ENCODE measurements at places on chromosomes 7 and 10.

GRCh38 chr7:155489158-155489840 lies 31.4 kb downstream of the EN2 start:
- DNase-seq, result no peak

DNA sequence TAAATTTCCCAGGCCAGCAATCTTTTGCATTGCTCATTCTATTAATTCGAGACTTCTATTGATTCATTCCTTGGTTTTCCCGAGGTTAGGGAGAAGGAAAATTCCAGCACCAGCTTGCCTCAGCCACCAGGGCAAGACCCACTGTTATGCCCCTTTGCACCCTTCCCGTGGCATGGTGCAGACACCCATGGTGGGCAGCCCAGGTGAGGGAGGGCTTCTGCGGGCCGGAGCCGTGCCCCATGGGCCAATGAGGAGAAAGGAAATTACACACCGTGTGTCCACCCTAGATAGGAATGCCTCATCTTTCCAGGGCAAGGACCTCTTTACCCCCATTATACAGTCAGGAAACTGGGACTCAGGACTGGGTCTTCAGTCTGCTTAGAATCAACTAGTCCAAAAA lies 4.5 kb upstream of the GRID1 start:
- DNase-seq, result no peak

GRCh38 chr10:132607491-132607890 lies 69.9 kb downstream of the INPP5A start:
- no peak for DNase-seq

GRCh38 chr7:92833766-92834506 lies 2.4 kb downstream of the CDK6 start:
- DNase-seq, result peak; percentile 93

DNA sequence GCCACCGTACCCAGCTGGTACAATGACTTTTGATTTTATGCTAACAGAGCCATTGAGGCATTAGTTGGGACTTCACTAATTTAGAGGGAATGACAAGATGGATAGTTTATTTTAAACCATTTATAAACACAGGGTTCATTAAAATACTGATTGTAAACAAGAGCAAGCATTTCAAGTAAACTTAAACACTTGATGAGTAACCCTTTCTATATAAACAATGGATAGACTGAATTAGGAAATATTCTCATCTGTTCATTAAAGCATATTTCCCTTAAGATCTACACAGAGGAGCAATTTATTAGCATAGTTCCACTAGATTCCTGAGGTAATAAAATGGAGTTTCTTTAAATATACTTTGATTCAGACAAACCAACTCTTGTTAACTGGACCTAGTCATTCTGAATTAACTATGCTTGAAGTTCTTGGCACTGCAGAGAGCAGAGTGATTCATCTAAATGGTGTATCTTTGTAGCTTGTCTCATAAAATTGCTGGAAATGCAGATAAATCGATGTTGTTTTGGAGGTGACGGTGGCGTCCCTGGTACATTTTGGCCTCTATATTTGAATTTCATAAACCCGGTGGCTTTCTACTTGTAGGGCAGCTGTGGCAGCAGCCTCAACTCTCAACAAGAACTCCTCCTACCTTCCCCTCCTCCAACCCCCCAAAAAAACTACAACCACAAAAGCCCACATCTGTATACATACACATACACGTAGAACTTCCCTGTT lies 15.4 kb upstream of the VDAC2 start:
- DNase-seq, result no peak

GRCh38 chr10:131117416-131118212 lies 193.9 kb downstream of the TCERG1L start:
- no peak for DNase-seq

GRCh38 chr7:36472141-36472729 lies 82.6 kb downstream of the ANLN start:
- no peak for DNase-seq

GRCh38 chr7:101241015-101241363 lies 3.4 kb upstream of the CLDN15 start:
- no peak for DNase-seq

DNA sequence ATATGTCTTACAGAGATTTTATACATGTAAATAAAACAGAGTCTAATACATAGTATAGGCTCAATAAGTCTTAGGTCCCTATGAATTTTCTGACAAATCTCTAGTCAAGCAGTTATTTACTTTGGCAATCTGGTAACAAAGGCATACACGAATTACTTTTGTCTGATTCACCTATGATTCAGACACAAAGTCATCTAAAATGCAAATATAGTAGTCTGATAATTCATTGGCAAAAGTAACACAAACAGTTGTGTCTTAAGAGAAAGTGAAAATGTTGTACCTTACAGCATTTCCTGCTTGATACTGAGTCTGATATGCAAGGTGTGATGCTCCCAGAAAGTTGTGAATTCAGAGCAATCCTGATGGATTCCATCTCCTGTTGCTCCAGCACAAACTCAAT lies 209.4 kb upstream of the PRSS1 start:
- no peak for DNase-seq

- DNase-seq, result no peak
These were observed 26.4 kb upstream of the ANKRD1 start for GRCh38 chr10:90947030-90947960.

- no peak for DNase-seq
These were observed 352.6 kb upstream of the GALNT17 start for GRCh38 chr7:70779321-70779720.

GRCh38 chr10:3951993-3952392 lies 167.0 kb upstream of the KLF6 start:
- DNase-seq, result no peak

- DNase-seq, result no peak
These were observed 141.3 kb downstream of the EPC1 start for GRCh38 chr10:32205670-32206069.

DNA sequence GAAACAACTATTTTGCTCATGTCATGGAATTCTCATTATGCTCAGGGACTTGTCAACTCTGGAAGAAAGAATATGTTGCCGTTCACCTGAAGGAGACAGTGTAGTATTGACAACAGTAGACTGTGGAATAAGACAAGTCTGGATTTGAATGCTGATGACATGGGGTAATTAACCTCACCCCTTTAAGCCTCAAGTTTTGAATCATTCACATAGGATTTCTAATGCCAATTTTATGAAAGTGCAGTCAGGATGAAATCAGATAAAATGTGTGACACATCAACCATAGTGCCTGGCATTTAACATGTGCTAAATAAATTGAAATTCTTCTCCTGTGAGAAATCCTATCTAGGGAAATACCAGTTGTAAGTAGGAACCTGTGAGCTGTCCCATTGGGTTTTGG lies 305.8 kb downstream of the KIF20B start:
- no peak for DNase-seq

- no peak for DNase-seq
These were observed 199.5 kb upstream of the GRM3 start for GRCh38 chr7:86444245-86444644.

DNA sequence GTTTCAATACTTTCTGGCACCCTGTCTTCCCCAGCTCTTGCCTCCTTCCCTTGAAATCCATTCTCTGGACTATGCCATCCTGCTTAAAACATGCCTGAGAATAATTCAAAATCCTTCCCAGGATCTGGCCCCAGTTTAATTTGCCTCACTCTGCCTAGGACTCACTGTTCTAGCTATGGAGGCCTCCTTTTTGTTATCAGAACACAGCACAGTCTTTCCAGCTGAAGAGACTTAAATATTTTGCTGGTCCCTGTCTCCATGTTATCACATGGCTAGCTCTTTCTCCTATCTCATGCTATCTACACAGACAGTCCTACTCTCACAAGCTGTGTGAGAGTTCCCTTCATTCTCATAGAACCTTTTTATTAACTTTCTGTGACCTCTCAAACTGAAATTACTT lies 194.8 kb downstream of the RNLS start:
- no peak for DNase-seq

GRCh38 chr7:140696024-140696679 lies 356 bp upstream of the NDUFB2 start:
- DNase-seq, result peak; percentile 37

- DNase-seq, result no peak
These were observed 95.0 kb upstream of the ARMC3 start for GRCh38 chr10:22832851-22833250.

DNA sequence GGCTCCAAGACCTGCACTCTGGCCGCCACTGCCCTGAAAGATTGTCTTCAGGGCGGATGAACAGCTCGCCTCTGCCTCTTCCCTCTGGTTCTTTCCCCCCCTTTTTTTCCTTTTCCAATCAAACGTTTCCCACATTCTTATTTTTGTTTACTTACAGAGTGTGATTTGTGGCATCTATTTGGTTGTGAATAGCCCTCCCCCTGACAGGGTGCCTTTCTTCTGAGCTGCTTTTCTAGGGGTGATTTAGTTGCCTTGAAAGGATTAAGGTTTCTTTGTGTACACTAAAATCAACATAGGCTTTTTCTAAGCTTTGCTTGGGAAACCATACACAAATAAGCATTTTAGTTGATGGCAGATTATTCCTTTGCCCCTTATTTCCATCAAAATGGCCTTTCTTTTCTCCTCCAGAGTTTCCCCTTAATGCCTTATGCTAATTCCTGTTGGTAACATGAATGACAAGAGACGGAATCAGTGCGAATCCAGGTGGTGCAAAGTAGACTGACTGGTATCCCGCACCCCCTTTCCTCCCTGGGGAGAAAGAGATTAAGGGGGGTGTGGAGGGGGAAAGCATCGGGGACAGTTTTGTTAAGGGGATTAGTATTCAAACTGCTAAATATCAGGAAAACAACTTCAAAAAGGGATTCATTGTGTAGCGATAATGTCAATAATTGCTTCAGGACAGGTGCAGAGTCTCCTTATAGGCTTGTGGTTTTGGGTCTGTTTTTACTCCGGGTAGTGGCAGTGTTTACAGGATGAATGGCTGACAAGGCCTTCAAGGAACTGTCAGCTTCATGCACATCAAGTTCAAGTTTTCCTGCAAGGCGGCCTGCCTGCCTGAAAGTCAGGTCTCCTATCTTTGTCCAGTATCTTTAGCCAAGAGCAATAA lies 431.6 kb upstream of the GALNT17 start:
- DNase-seq, result no peak

DNA sequence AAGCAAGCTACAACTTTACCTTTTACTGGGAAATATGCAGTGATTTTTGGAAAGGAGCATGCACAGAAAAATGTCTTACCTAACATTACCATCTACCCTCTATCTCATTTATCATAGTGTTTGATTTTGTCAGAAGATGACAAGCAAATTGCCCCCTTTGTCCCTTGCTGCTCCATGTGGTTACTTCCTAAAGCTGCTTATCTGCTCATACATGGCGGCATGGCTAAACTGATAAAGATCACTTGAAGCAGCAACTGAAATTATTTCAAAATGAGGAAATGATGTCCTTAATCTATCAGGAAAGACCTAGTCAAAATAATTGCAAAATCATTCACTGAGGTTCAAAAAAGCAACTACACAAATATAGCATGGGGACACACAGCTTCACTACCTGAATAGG lies 1198.5 kb upstream of the SORCS1 start:
- DNase-seq, result no peak

GRCh38 chr7:134804351-134804750 lies 24.9 kb downstream of the CALD1 start:
- DNase-seq, result no peak

GRCh38 chr7:156493942-156494341 lies 146.6 kb upstream of the RNF32 start:
- DNase-seq, result no peak

DNA sequence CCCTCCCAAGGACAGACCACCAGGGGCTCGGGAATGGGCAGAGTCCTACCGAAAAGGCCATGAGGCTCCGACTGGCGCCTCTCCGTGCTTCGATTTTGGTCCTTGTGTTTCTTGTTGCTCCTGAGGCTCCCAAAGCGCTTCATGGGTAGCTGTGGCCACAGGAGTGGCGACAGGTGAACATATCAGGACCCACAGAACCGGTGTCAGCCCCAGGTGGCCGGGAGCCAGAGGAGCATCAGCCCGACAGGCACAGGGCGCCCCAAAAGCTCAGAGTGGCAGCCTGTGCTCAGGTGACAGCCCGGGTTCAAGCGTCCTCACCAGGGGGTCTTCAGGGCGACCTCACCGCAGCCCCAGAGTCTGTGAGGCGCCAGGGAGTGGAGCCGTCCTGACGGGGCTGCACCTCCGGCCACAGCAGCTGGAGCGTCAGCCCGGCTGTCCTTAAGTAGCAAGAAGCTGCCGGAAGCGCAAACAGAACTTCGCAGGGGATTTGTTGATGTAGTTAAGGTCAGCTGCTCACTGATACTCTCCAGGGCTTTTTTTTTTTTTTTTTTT lies 141.0 kb downstream of the PRKAG2 start:
- DNase-seq, result peak; percentile 73
